ENCODE measurements at places on chromosomes 6 and 20.
A peak's percentile ranks its signal among the peaks of the same experiment; 100 is the strongest.

GRCh38 chr20:45792317-45793118, 764 bp downstream of the DNTTIP1 start:
- DNase-seq, result peak; percentile 39

DNA sequence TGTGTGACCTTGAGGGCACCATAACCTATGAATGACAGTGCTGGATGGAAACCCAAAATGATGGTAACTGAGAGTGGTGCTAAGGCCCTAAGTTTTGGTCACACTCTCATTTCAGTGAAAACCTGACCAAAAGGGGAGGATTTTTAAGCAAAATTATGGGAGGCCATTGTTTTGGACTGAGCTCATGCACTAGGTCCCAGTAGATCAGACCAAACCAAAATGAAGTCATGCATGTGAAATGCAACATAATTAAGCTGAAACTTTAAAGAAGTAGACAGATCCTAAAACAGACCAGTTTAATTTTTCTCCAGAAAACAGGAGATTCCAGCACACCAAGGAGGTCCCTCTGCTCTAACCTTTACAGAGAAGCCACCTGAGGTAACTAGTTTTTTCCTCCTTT, 24.0 kb upstream of the THBS2 start:
- no peak for DNase-seq

GRCh38 chr20:1241456-1241855, 15.6 kb downstream of the RAD21L1 start:
- no peak for DNase-seq

DNA sequence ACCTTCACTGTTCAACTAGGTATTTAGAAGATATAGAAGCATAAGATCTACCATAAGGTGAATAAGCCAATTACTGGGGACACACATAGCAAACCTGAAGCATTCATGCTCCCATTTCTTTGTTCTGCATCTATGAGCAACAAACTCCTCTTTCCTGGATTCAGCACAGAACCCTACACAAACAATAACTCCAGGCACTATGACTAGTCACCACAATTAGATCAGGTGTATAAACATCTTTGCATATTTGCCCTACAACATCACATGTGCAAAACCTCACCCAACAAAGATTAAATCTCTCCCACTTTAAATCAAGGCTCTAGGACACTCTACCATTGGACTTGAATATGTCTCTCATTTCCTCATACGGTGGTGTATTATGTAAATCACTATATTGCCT, 652.3 kb downstream of the EPHA7 start:
- no peak for DNase-seq

- DNase-seq, result peak; percentile 59
Measured at GRCh38 chr6:2839195-2839981, 2.3 kb downstream of the SERPINB1 start.

DNA sequence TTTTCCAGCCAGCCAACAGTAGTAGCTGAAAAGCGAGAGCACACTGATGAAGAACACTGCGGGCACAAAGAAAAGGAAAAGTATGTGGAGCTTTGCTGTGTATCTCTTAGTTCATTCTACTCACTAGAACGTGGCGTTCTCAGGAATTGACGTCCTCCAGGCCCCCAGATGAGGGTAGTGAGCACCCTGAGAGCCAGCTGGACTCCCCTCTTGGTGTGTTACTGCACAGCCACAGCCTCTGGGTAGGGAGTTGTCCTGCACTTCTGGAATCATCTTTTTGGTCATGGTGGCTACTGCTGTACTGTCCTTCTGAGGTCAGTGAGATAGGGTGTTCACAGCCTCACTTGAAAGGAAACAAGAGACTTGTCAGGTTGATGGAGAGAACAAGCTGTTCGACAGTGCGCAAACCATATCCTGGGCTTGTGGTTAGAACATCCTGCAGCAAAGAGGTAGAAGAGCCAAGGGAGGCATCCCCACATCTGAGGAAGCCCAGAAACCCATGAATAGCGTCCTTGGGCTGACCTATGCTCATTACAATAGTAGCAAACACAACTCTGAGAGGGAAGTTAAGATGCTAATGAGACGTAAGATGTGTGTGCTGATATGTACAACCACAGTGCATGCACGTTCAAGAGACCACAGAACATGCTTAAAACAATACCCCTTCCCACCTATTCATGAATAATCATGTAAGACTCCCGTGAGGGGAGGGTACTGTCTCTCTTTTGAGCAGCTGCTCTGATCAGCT, 14.6 kb upstream of the HLA-F start:
- DNase-seq, result no peak

GRCh38 chr20:5888041-5888440, 62.3 kb downstream of the TRMT6 start:
- DNase-seq, result no peak

GRCh38 chr20:63230800-63231268, 4.9 kb upstream of the BIRC7 start:
- DNase-seq, result peak; percentile 70

DNA sequence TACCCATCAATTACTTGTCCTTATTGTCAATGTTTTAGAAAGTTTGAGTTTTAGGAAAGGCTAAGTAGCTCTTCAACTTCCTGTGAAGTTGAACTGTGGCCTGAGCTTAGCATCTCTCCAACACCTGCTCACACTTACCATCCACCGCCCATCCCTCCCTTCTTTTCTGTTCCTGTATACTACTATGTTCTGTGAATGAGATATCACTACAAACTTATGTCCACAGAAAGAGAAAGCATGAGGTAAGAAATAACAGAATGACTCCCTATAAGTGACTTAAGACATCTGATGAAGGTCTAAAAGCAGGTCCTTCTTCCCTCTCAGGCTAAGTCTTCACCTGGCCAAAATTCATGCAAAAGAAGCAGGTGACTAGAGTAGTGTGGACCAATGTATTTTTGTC, 246.3 kb upstream of the PREP start:
- DNase-seq, result no peak

DNA sequence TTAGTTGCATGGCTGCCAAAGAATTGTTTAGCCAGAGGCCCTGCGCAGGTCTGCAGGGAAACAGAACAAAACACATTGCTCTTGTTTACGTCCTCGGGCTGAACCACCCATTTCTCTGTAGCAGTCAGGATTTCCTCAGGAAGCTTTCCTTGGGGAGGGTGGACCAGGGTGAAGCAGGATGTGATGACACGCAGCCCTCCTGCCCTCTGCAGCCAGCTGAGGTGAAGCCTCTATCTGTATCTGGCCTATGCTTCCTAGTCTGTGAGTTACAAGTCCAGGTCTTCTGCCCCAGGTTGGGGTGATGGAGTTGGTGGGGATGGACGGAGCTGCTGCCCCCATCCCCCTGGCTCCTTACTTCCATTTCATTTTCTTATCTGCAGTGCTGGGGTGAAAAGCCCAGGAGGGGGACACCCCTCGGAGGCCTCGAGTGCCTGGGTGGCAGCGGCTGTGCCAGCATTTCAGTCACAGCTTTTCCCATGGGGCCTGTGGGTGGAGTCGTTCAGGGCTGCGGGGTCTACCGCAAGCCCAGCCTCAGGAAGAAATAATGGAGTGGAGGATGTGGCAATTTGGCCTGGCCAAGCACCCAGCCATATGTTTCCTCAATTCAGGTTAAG, 24.9 kb downstream of the SASH1 start:
- peak; percentile 81 for DNase-seq

GRCh38 chr6:111866857-111867256, 6.4 kb downstream of the FYN start:
- no peak for DNase-seq

DNA sequence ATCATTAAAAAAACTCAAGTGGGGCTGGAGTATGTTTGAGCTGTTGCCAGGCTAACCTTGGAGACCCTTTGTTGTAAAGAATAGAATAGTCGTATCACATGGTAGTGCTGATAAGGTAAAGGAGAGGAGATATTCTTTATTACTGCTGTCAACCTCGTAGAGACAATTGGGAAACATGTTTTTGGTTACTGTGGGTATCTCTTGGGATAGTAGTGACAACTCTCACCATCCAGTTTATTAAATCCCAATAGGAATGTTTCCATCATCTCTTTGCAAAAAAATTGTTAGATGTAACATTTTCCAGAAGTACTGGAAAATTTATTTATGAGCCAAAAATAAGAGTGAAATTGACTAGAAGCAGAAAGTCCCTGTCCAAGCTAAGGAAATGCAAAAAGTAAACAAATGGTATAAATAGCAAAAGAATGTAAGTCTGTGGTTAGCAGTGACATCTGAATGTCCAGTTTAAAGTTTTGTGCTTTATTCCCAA, 829.3 kb upstream of the CITED2 start:
- no peak for DNase-seq

DNA sequence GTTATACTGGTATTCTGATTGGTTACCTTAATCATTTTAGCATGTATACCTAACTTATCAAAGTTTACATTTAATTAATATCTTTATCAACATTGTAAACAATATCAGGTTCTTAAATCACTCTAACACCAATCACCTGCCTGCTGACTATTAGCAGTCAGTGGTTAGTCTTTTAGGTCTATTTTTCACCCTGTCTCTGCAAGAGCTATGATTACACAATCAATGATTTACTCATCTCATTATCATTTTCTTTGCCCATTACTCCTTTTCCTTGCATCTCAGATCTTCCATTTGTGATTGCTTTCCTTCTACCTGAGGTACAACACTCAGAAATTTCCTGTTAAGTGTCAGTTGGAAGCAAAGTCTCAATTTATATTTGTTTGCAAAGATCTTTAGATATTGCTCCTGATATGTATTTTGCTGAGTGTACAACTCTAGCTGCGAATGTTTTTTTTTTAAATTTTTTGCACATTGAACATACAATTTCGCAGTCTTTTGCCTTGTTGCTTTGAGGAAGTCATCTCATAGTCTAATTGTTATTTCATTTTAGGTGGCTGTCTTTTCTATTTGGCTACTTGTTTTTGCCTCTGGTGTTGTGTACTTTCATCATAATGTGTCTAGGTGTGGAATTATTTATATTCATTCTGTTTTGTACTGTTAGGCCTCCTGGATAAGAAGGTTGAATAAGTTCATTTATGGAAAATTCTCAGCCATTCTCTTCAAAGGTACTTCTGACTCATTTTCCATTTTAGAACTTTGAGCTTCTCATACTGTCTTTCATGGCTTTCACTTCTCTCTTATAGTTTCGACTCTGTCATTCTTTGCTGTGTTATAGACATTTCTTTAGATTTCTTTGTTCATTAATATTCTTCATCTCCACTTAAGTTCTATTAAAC, 104.9 kb upstream of the CEP162 start:
- DNase-seq, result no peak

DNA sequence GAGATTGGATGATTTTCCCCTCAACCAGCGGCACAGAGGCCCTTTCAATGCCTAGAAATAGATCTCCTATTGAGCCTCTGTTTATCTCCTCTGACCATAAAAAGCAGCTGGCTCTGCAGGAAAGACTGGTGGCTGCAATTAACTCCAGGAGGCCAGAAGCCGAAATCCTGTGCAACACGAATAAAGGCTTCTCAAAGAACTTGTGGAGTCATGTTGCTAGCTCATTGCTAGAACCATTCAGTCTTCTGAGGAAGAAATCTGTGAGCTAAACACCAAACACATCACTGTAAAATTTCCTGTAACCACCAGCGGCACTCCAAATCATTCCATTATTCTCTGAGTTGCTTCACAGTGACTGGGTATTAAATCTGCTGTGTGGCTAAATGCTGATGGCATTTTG, 49.1 kb upstream of the TPD52L1 start:
- DNase-seq, result no peak

GRCh38 chr20:60372822-60373221, 414.6 kb downstream of the CDH26 start:
- DNase-seq, result no peak

- peak; percentile 64 for DNase-seq
Measured at GRCh38 chr6:160005861-160006540, 37.1 kb downstream of the IGF2R start.

GRCh38 chr6:116096979-116097816, 3.5 kb upstream of the NT5DC1 start:
- DNase-seq, result no peak

DNA sequence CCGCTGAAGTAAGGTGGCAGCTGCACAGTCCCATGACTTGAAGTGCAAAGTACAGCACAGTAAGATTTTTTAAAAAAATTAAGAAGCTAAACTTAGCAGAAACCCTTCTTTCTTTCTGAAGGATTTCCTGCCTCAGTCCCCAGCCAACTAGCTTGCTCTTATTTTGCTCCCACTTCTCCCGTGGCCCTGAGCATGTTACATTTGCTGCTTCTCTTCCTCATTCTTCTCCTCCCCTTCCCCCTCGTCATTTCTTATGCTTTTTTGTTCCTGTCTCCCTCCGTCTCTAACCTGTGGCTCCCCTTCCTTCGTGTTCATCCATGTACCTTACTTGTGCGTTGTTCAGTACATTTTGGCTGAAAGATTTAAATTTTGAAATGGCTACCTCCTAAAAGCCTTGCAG, 123.0 kb downstream of the SASH1 start:
- DNase-seq, result no peak

DNA sequence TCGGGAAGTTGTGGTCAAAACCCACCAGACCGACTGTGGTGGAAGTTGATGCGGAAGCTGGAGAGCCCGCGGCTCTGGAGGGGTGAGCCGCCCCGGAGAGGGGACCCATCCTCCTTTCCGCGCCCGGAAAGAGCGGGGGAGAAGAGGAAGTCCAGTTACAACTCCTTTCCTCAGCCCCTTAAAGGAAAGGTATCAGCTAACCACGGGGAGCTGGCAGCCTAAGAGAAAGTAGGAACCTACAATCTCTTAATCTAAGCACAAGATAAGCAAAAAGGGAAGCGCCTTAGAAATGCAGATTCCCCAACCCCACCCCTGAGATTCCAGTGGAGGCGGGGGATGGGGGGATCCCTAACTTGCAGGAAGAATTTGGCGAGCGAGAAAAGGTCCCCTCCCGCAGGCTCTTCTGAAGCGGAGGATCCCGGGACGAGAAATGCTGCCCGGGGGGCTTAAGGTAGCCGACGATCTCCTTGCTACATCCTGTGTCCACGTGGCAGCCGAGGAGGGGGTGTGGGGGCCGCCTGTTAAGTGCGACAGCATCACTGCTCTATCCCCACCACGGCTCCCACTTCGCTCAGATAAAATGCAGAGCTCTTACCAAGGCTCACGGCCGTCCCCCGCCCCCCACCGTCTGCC, 87.5 kb downstream of the ZFP64 start:
- DNase-seq, result no peak

DNA sequence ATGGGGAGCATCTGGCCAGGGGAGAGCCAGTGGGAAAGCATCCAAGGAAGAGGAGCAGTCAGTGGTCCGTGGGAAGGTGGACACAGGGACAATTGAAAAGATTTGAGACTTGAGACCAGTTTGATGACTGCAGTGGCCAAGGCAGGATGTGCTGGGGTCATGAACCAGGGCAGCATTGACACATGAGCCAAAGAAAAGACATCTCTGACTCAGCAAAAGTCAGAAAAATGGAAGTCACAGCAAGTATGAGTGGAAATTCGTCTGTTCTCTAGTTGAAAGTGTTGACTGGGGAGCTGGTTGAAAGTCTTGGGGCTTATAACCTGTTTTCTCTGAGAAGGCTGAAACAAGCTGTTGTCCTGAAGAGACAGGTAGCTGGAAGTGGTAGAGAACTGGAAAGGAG, 31.3 kb downstream of the RAB22A start:
- no peak for DNase-seq

- no peak for DNase-seq
Measured at GRCh38 chr6:98848539-98849242, 14.3 kb downstream of the POU3F2 start.

- DNase-seq, result no peak
Measured at GRCh38 chr6:132482581-132482980, 30.3 kb downstream of the STX7 start.

Data from heart left ventricle (tissue), 16 donors.